ENCODE measurements at places on chromosomes 3 and 15. TPM values are rescaled to one million over a fixed set of nuclear protein-coding genes. Genes with fewer than 3 reads are reported as not detected.

DNA sequence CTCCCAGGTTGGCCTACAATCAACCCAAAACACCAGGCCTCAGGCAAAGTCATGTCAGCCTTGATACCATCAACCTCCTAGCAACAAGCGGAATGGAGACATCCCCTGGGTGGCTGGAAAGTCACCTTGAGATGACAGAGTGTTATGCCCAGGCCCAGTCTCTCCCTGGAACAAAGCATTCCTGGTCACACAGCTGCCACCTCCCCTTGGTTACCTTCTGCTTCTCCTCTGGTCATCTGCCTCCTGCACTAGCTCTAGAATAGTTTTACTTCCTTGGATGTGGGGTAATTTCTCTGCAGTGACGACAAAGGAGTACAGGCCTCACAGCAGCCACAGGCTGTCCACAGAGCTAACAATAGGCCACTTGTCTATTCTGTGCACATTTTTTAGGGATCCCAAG, 114.9 kb downstream of the RFTN1 start:
- DNase-seq = no peak

DNA sequence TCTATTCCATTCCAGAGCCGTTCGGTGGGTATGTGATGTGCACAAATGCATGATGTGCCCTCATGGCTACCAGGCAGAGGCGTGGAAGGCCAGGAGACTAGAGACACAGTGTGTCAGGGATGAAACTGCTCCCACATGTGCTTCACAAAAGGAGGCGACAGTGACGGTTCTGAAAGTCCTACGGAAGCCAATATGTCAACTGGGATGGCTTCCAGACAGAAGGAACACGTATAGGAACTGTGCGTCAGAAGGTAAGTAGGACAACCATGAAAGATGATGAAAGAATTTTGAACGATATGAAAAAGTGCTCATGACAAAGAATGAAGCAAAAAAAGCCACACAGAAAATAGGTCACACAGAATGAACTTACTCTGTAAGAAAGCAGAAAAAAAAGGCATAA, 34.1 kb downstream of the GLB1 start:
- DNase-seq = no peak

GRCh38 chr3:9767418-9767817, 2.3 kb downstream of the CAMK1 start:
- DNase-seq = no peak

DNA sequence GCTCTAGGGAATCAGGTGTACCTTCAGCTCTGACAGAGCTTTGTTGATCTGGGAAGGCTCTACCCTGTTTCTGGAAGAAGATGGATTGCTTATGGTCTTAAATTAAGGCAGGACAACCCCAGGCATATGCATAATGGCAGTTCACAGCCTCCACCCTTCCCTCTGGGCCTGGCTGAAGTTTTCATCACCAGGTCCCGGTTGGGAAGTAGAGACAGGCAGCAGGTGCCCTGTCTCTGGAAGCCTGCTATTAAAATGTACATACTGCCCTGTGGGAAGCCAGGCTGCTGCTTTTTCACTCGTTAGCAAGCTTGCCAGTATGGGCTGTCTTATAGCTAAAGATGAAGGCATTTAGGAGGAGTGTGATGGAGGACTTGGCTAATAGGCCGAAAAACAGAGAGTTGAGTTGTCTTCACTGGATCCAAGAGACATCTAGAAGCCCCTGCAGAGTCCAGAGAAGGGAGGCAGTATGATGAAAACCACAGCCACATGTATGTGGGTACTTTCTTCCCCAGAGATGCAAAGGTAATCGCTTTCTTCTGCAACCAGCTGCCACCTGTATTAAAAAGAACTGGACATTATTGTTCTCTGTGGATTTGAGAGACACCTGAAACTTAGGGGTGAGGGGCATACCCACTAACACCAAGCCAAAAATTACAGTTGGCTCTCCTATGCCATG, 34.4 kb downstream of the ABHD2 start:
- DNase-seq = no peak

DNA sequence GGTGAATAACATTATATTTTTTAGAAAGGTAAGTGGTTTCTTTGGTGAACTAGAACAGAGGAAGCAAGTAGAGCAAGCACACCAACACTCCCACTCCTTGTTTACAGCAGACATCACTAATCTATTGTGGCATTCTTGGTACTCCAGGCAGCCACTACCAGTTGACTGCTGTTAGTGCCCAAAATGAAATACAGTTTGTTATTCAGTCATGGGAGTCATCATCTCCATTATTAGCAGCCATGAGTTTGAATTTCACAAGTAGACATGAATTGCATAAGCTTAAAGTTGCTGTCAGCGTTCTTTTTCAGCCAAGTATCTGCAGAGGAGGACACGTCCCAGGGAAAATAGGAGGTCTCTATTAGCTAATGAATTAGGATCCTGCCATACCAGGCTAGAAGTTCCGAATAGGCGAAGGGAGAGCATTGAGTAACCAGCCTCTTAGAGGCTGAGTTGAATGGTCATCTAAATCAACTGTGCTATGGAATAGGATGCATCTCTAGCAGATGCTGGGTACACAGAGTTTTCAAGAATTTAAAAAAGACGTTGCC, 252.7 kb upstream of the ICE2 start:
- DNase-seq = no peak

DNA sequence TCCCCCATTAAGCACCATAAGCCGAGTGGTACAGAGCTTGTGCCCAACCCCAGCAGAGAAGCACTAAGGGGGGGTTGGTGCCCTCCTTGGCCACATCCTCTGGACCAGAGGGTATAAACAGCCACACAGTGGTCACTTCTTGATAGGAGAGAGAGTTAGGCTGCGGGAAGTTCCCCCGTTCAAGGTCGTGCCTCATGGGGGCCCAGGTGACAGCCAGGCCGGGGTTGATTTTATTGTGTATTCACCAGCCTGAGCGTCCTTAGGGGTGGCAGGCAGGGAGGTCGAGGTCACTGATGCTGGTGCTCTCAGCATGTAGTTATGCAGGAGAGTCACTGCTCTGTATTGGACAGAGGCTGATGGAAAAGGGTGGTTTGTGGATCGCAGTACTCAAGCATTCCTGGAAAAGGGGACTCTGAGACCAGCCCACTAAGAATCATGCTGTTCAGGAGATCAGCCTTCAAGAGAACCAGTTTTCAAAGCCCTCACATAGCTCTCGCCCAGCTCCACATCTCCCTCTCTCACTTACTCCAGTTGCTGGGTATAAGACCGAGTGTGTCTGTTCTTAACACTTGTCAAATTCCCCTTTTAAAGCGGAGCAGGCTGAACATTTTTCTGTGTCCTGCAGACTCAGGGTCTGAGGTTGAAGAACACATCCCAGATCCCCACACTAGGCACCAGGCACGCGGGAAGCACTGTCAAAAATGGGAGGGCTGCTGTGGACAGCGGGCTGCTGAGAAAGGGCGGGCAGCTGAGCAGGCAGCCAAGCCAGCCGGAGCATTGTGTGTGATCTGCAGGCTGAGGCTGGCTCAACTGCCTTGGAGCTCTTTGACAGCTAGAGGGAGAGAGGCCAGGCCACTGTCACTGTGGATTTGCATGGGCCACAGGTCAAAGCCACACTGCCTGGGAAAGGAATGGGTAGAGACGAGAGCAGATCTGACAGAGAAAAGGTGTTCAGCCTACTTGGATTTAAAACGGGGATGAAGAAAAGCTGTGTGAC, 279.3 kb upstream of the LRRFIP2 start:
- DNase-seq = peak; percentile 84

- no peak for DNase-seq
These were observed 22.2 kb upstream of the EID1 start for GRCh38 chr15:48855501-48856440.

DNA sequence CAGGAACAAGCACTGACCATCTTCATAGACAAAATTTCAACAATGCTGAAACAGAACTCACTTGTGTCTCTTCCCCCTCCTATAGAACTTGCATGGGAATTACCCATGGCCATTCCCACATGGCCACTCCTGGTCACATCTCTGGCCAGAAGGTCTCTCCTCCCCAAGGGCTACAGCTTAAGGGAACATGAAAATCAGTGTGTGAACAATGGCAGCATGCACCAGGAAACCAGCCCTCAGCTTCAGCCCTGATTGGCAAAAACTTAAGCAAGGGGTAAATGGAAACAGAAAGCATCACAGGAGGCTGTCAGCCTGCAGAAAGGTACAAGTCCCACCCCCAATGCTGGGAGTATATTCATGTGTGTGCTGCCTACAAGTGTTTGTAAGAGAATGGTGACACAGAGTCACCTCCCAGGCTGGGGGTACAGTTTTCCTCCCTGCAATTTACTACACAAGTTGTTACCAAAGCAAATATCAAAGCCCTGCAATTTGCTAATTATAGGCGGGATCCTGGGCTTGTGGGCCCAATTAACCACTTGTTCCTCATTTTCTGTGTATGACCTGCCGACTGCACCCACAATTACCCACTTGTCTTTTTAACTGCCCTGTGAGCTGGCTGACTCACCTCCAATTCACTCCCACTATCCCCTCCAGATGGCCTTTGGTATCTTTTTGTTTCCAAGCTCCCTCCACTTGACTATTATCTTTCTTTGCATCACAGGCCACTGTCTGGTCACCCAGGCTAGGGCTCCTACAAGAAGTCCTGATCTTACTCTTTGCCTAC, 84.4 kb upstream of the HES1 start:
- no peak for DNase-seq

GRCh38 chr3:2851835-2852234, 258.3 kb downstream of the IL5RA start:
- DNase-seq = no peak

DNA sequence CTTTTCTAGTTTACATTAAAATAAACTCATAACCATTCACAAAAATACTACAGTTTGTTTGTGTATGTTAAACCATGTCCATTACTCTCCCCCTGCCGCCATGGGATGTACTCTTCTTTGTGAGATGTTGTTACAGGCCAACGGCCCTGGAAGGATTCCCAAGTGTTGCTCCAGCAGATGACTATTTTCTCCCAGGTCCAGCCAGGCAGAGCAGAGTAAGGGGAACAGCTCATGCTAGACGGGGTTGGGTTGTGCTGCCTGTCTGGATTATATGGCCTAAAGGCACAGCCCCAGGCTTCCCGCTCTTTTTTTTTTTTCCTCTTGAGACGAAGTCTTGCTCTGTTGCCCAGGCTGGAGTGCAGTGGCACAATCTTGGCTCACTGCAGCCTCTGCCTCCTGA, 24.5 kb upstream of the SLCO2A1 start:
- peak; percentile 11 for DNase-seq

DNA sequence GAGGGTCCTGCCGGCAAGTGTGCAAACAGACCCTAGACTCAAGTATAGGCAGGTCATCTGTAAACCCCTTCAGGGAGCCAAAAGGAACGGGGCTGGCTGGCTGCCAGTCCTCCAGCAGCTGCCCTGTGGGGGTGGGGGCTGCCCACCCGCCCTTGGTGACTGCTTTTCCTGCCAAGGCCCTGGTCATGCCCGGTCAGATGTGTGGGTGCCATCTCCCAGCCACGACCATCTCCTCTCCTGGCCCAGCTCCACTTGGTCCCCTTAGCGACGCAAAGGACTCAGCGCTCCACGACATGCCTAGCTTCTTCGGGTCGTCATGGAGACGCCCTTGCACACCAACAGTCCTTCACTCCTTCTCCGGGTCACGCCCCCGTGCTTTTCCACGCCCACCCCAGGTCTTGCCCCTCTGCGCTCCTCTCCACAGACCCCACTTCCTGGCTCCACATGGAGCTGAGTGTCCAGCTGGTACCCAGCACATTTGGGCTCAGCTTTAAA, 2.4 kb downstream of the MUC4 start:
- peak; percentile 61 for DNase-seq

The FBXO40 gene
- total RNA-seq = not detected

The TTC23 gene
- 21.7 TPM for total RNA-seq

The MNS1 gene
- 2.2 TPM for total RNA-seq

The LTK gene
- total RNA-seq = not detected

The SYNPR gene
- not detected for total RNA-seq

The SH2D7 gene
- not detected for total RNA-seq
